ENCODE measurements at places on chromosomes 1 and 21.
A peak's percentile ranks its signal among the peaks of the same experiment; 100 is the strongest.

GRCh38 chr1:206939841-206940587, 6.3 kb downstream of the PIGR start:
- no peak for DNase-seq

GRCh38 chr1:99176753-99177152, 87.5 kb upstream of the PLPPR4 start:
- no peak for DNase-seq

DNA sequence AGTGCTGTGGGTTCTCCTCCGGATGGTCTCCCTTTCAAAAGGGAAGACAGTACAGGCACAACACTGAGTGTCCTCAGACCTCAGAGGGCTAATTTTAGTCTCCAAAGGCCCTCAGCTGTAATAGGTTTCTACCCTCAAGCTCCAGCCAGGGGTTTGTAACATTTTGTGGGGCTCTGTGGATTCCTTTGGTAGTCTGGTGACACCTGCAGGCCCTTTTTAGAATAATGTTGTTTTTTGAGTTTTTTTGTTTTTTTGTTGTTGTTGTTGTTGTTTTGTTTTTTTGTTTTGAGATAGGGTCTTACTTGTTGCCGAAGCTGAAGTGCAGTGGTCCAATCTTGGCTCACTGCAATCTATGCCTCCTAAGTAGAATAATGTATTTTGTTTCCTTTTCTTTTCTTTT, 15.0 kb upstream of the TMEM201 start:
- DNase-seq, result no peak

GRCh38 chr1:74504125-74504932, 8.1 kb downstream of the LRRC53 start:
- no peak for DNase-seq

DNA sequence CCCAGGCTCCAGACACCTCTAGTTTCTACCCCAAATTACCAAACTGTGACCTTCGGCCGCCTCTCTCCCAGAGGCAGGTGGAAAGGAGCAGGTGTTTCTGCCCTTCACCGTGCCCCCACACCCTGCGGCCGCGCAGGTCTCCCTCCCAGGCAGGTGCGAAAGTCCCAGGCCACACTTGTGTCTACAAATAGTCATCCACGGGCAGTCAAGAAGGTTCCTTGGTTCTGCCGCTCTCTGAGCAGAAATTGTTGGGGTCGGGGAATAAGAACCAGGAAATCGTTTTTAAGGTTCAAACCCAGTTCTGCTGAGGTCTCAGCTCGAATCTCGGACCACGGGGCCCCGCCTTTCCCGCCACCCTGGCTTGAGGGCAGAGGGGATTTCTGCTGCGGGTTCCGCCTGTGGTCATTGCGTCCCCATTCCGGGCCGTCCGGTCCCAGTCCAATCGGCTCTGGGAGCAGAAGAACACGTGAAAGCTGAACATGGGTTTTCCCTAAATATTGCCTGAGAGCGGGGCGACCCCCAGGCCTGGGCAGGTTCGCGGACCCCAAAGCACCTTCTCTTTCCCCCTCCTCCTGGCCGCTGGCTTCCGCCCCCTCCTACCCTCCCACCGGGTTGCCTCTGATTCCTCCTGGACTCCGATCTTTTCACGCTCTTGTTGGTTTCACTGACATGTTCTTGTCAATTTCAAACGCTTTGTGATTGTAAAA, 1.2 kb upstream of the ATF3 start:
- DNase-seq, result peak; percentile 65
